ENCODE measurements at places on chromosomes 5 and 9. TPM values are rescaled to one million over a fixed set of nuclear protein-coding genes. Genes with fewer than 3 reads are reported as not detected.

The IFNA21 gene
- polyA plus RNA-seq: not detected

The ADAMTSL2 gene
- polyA plus RNA-seq: 4.1 TPM

The TNC gene
- polyA plus RNA-seq: 2.7 TPM

The KIF4B gene
- not detected for polyA plus RNA-seq

The ROPN1L gene
- 0.15 TPM for polyA plus RNA-seq

The MARCHF11 gene
- polyA plus RNA-seq: 0.67 TPM

The SLC46A2 gene
- 0.09 TPM for polyA plus RNA-seq

The CLIC3 gene
- not detected for polyA plus RNA-seq

The MVB12B gene
- 6.5 TPM for polyA plus RNA-seq

The GLRA1 gene
- not detected for polyA plus RNA-seq

The CDH6 gene
- 0.81 TPM for polyA plus RNA-seq

The ITGA1 gene
- 39.5 TPM for polyA plus RNA-seq

The GRHPR gene
- 133 TPM for polyA plus RNA-seq

The EGR1 gene
- 59.8 TPM for polyA plus RNA-seq

The NR5A1 gene
- polyA plus RNA-seq: 225 TPM

The TTLL11 gene
- 4.8 TPM for polyA plus RNA-seq

The C5orf58 gene
- not detected for polyA plus RNA-seq

The DOCK8 gene
- polyA plus RNA-seq: 13.7 TPM

The OTP gene
- not detected for polyA plus RNA-seq

The OGN gene
- polyA plus RNA-seq: 21.1 TPM

The SLC34A3 gene
- polyA plus RNA-seq: not detected

The PHYHD1 gene
- 64.9 TPM for polyA plus RNA-seq

The BTNL3 gene
- polyA plus RNA-seq: 0.07 TPM

The FCN1 gene
- polyA plus RNA-seq: 3.1 TPM

The PCDHGA11 gene
- 1.4 TPM for polyA plus RNA-seq
